ENCODE measurements at places on chromosomes 2 and 18.
A peak's percentile ranks its signal among the peaks of the same experiment; 100 is the strongest.

DNA sequence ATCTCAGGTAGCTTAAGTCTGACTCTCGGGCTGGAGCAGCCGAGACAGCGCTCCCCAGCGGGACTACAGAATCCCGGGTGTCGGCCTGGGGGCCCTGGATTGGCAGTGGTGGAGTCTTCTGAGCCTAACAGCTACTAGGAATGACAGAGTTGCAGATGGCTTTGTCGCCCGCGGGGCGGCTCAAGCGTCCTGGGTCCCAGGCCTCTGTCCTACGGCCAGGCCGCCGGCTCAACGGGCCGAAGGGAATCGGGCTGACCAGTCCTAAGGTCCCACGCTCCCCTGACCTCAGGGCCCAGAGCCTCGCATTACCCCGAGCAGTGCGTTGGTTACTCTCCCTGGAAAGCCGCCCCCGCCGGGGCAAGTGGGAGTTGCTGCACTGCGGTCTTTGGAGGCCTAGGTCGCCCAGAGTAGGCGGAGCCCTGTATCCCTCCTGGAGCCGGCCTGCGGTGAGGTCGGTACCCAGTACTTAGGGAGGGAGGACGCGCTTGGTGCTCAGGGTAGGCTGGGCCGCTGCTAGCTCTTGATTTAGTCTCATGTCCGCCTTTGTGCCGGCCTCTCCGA is 8.8 kb downstream of the SIX2 start:
- DNase-seq: no peak

GRCh38 chr18:59718108-59718463 is 20.9 kb upstream of the CCBE1 start:
- no peak for DNase-seq

GRCh38 chr2:32851777-32852439 is 94.8 kb upstream of the LTBP1 start:
- no peak for DNase-seq

DNA sequence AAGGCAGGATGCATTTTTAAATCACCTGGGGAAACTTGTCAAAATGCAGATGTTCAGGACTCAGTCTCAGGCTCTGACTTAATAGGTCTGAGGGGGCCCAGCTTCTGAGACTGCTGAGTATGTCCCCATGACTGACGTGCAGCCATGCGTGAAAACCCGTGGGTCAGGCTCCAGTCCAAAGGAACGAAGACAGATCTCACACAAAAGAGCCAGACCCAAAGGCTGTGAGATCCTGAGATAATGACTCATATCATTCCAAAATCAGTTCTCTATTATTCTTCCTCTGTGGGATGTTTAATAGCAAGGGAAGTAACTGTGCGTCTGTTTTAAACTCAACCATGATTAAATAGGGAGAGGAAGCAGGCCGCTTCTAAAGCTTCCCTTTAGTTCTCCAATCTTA is 107.4 kb upstream of the ACAA2 start:
- no peak for DNase-seq

DNA sequence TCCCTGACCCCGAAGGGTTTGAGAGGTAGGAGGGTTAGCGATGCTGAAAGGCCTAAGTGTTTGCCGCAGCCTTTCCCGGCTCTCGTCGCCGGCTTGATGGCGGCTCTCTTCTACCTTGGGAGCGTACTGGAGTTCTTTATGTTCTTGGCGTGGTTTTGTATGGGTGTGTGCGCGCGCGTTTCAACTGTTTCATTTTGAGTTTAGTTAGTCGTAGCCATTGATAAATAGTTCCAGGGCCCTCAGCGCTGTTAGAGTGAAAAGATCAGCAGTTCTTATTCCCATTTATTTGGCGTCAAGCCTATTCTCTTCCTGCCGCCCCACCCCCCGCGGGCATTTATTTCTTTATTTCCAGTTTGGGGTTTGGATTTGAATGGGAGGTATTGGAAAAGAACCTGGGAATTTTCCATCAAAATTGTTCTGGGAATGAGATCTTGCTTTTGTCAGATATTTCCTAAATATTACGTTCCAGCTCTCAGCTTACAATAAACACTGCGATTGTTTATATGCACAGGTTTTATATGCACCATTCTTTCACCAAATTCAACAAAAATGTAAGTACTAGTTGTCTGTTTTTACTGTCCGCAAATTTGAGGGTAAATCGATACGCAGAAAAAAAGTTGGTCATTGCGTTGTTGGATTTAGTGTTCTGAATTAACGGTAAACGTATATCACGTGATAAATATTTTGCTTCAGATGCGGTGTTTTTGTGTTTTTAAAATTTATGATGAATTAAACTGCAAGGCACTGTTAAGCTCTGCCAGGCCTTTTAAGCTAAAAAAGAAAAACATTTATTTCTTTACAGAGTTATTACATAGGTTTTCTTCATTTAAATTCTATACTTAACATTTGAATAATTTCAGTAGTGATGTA is 954 bp downstream of the CCNT2 start:
- no peak for DNase-seq

GRCh38 chr2:143252138-143252907 is 123.1 kb downstream of the ARHGAP15 start:
- no peak for DNase-seq

DNA sequence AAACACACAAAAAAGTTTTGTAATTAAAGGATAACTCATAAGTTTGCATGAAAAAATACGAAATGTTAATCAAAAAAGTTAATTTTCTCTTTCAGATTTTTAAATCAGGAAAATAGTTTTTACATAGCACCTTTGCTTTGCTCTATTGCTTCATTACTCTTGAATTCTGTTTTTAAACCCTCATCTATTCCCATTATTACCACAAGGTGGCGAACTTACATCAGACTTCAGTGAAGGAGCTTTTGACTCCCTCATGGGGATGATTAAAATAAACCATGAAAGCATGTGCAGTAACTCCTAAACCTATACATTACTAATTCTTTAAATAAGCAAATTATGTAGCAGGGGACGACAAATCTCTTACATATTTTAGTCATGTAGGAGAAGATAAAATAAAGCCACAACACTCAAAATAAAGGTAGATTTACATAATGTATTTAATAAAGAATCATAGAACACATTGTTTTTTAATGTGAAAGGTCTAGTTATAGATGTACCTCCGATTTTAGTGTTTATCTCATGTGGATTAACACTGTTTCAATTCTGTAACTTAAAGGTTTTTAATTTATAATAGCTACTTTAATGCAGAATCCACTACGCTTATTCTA is 105.2 kb downstream of the NETO1 start:
- no peak for DNase-seq

DNA sequence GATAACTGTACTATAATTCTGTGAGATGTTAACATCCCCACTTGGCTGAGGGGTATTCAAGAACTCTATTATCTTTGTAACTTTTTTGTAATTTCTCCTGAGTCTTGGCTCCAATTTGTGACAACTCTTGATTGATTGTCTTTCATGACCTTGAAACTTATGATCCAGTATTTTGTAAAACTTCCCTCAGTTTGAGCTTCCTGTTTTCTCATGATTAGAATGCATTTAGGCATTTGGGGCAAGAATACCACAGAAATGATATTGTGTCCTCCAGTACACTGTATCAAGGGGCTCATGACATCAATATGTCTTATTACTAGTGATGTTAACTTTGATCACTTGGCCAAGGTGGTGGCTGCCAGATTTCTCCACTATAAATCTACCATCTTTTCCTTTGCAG is 37.4 kb downstream of the PNO1 start:
- DNase-seq: no peak

DNA sequence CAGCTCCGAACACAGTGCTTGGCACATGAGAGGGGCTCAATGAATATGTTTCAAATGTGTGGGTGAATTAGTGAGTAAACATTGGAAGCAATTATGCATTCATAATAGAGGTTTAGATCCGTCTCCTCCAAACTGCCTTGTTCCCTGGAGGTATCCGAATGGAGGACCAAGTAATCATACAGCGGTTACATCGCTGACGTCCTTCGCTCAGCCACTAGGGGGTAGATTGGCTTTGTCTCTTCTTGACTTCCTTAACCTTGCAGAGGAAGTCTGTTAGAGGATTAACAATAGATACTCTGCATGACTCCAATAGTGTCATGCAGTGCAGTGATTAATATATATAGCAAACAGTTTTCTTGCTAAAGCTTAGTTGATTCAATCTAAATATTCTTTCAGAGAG is 517.0 kb downstream of the PTPRM start:
- DNase-seq: no peak

- DNase-seq: peak; percentile 45
Measured at GRCh38 chr2:172465417-172466334, 38.3 kb downstream of the ITGA6 start.

- DNase-seq: no peak
Measured at GRCh38 chr2:22486343-22486742, 898.6 kb upstream of the KLHL29 start.

DNA sequence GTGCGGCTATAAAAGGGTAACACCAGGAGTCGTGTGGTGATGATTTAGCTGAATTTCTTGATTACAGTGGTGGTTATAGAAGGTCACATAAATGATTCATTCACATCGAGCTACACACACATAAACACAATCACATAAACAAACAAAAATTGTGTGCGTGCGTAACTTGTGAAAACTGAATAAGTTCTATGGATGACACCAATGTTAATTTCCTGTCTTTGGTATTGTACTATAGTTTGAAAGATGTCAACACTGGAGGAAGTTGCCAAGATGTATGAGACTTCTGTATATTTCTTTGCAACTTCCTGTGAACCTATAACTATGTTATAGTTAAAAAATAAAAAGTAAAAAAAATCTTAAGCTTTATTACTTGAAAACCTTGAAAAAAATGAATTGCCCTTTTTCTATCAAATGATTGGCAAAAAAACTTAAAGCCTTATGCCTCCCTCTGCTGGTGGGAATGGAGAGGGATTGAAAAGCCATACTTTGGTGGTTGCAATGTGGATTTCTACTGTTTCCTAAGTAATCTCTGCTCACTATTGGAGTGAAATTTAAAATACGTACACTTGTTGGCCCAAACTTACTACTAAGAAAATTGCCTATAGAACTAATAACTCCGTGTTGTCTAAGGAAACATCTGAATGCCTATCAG is 227.7 kb downstream of the RPIA start:
- DNase-seq: no peak

DNA sequence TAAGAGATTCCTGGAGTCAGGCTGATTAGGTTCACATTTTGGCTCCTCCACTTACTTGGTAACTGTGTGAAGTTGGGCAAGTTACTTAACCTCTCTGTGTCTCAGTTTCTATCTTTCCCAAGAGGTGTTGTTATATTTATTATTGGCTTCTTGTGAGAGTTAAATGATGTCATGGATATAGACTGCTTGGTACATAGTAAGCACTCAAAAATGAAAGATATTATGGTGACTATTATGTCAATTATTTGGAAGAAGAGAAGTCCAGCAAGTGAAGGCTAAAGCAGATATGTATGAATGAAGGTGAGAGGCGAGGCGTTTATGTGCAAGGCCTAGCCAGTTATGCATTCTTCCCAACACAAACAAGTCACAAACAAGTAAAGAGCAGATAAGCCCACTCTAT is 417.4 kb downstream of the TSN start:
- DNase-seq: no peak

GRCh38 chr2:24176326-24176725 is 1.5 kb downstream of the FAM228A start:
- DNase-seq: no peak

GRCh38 chr2:85062565-85062964 is 70.6 kb upstream of the TCF7L1 start:
- no peak for DNase-seq

DNA sequence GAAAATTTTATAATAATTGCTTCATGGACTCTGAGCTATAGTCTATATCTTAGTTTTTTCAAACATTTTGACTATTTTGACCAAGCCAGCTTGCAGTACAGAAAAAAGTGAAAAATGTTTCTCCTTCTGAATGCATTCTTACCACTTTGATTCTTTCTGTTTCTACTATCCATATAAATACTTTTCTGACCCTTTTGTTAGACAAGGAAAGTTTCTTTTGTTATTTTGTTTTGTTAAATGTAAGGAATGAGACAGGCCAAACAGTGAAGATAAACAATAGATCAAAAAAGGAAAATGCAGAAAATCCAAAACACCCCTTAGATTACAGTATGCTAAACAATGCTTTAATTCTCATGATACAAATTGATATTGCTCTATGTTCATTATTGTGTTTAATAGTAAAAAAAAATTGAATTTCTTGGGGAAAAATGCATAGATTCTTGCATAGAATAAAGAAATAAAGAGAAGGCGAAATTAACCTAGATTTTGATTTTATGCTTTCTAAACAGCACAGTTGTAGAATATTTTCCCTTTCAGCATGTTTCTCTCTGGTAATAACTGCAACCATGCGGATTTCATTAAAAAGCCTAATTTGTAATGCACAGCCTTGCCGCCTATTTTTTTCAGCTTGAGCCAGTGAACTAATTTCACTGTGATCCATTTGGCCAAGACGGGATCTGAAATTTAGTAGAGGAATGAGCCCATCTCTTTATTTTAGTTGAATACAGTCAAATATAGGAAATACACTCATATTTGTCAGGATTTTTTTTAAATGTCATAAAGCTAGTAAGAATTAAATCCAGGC is 976 bp downstream of the TNFAIP6 start:
- no peak for DNase-seq

DNA sequence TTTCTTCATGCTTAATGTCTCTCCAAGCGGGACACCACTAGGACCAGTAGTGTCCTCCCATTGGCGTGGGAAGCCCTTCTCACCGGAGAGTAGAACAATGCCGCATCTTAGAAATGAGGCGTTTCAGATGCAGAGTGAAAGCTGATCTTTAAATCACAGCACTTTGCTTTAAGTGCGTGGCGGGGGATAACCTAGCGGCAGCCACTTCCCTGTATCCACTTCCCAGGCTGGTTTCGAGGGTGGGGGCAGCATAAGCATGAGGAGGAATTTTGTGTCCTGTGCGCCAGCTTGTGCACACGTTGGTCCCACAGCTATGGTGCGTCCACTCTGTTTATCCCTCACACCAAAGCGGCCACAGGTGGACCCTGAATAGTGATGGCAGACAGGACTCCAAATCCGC is 63.1 kb downstream of the MBP start:
- DNase-seq: no peak

- no peak for DNase-seq
Measured at GRCh38 chr2:17195016-17195415, 323.2 kb downstream of the RAD51AP2 start.

DNA sequence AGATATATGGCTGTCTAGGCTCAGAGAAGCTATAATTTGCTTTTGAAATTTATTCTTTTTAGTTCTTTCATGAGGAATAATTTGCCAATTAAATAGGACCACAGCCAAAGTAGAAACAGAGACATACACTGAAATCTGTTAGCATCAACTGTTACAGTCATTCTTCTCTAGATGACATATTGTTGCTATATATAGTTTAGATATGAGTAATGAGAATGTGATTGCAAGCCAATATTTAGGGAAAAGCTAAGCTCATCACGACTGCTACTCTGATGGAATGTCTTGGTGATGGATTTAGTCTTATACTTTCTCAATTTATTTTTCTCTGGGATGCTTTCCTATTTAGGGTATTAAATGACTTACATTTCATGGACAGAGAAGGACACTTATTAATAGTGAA is 259.1 kb downstream of the LNPK start:
- DNase-seq: no peak

- no peak for DNase-seq
Measured at GRCh38 chr2:5975401-5975800, 283.2 kb downstream of the SOX11 start.

GRCh38 chr2:57554348-57554747 is 492.3 kb upstream of the VRK2 start:
- no peak for DNase-seq
